ENCODE measurements at places on chromosomes 5 and 9.

DNA sequence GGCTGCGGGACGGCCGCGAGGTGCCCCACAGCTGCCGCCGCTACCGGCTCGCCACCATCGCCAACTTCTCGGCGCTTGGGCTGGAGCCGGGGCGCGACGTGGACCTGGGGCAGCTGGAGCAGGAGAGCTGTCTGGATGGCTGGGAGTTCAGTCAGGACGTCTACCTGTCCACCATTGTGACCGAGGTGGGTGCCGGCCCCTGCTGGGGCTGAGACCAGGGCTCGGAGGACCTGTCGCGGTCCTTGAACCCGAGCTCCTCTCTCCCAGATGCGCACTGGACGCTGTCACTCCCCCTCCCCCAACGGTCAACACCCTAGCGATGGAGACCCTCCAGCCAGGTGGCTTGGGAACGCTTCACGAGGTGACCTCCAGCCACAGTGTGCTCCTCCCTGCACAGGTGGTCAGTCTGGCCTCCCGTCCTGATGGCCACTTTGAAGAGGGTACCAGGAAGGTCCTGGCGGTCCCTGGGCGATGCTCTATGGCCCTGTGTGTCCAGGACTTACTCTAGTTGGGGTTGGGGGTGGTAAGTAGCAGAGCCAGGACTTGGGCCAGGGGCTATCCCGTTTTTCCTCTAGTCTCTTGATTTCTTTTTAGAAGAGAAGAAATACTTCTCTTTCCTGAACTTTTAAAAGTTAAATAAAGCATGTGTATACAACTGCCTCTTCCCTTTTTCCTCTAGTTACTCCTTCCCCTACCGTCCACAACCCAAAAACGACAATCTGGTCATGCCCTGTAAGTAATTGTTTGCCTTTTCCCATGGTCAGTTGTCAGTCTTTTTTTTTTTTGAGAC, 866 bp downstream of the SLC22A5 start:
- no peak for DNase-seq

DNA sequence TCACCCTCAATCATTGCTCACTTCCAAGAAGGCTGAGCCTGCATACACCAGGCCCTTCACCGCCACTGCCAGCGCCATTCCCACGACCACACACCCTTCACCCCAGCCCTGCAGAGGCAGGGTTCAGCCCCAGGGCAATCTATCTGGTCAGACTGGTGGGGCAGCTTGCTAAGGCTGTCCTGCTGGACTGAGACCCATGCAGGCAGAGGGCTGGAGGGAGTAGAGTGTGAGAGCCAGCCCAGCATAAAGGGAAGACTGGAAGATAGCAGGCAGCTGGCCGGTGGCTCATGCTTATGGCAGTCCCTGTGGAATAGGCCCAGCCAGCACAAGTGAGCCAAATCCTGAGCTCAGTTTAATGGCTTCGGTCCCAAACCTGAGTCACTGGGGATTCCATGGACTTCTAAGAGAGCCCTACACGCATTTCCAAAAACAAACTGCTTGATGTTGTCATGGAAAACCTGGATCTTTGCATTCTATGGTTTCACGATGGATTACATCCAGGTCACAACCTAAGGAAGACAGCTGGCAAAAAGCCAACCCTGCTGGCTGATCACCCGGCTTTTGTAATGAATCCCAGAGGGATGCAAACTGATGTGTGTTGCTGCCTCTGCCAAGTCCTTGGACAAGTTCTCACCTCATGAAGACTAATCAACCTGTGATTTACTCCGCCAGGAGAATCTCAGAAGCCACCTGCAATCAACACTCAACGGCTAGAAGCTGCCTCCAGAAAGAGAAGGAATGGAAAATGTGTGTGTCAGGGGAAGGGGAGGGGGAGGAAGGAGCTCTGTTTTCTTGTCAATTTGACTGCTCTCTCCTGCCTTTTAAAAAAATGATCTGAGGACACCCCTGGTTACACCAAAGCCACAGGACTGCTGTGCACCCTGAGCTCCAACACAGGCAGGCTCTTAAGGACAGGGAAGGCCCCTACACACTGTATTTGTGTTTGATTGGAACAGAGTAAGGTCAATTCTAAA, 143.6 kb downstream of the LHFPL2 start:
- no peak for DNase-seq

DNA sequence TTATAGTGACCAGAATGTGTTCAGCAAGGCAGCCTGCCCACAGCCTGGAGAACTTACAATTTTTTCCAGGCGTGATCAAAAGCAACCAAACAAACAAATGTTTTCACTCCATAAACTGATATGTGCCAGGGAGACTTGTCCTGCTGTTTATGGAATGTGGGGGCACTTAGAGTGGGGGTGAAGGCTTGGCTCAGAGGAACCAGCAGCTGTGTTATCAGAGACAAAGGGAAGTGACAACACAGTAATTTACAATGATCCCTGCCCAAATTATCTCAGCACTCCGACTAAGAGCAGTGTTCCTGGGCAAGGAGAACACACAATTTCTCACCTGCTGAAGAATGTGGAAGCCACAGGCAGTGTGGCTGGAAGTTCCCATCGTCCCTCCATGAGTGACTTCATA, 429.1 kb upstream of the IRX4 start:
- no peak for DNase-seq

DNA sequence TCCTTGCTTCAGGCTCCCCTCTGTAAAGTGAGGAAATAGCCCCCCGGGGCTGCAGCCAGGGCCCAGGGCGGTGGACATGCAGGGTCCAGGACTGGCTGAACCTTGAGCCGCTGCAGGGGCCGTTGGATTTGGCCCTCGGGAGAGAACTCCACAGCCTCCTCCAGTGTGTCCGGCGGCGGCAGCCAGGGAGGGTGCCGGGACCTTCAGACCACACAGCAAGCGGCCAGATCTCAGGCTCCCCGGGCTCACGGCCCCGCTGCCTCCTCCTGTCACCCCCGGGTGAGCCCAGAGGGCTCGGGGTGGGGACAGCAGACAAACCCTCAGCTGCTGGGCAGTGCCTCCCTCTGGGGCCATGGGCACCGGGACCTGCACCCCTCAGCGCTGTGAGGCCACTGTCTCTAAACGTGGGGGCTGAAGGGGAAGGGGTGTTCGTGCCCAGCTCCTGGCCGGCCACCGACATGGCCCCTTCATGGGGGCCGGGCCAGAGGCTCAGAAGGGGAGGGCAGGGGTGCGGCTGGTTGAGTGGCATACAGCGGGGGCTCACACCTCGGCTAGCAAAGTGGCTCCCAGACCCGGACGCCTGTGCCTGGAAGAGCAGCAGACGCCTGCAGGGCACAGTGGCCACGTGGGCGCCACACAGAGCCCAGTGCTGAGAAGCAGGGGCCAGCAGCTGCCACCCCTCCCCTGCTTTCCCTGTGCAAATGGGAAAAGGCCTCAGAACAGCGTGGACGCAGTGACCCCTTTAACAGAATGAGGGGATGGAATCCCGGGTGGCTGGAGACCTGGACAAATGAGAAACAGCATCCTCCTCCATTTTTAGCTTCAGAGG, 19.7 kb downstream of the SLC9A3 start:
- no peak for DNase-seq

- DNase-seq = no peak
These were observed 74.3 kb downstream of the MUSK start for GRCh38 chr9:110742741-110743371.

GRCh38 chr5:167057665-167058064, 1233.8 kb upstream of the WWC1 start:
- no peak for DNase-seq

Data from stimulated activated CD4-positive, alpha-beta T cell treated with anti-CD3 and anti-CD28 coated beads, Interleukin-4, amount 100 ng/mL, for 4 hours (primary cell).